ENCODE measurements at places on chromosomes 1 and 21.

DNA sequence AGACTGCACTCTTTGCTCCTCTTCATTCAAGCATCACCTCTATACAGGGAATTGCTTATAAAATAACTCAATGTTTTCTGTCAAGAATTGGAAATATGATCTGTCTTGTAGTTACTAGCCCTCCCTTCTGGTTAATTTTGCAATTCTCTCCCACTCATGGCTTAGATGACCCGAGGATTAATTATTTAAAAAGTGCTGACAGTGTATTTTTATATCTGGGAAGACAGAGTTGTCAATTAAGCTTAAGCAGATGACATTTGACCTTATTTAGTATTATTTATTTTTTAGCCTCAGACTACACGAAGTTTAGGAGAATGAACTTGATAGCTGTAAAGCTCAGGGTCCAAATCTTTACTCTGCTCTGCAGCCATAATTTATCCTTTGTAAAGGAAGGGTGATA lies 538.5 kb downstream of the NEGR1 start:
- no peak for ATAC-seq

DNA sequence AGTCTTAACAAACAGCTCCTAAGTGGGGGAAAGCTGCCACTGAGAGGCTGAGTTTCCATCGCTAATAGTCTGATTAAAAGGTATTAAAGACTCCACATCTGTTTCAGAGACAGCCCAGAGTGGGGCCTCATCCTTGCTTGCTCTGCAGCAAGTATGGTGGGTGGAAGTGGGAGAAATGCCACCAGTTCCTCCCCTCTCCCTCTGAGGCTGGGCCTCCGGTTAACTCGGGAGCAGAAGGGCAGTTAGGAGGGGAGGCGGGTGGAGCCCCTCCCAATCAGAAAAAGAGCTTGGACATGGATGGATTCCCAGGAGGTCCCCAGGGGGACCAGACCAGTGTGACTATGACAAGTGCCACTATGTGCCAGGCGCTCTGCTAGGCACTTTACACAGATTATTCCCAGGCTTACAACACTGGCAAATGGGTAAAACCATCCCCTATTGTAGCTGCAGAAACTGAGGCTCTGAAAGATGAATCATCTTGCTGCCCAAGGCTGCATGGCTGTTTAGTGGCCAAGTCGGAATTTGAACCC lies 11.4 kb upstream of the ASCL5 start:
- peak; percentile 2 for ATAC-seq

- ATAC-seq, result no peak
These were observed 45.2 kb downstream of the COQ8A start for GRCh38 chr1:226985239-226985838.

DNA sequence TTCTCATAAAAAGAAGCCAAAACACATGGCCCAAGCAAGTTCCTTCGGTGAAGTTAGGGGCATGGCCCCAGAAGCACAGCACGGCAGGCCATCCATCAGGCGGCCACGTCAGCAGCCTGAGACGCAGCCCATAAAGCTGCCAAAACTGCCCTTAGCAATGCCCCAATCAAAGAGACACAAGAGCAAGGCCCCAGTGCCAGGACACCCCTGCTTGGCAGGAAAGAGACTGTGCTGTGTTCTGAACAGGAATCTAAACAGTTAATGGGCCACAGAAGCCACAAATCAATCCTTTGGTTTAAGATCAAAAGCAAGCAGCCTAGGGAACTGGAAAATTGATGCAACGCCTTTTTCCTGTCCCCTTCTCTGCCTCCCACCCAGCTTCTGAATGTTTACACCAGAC lies 497.0 kb upstream of the USP24 start:
- ATAC-seq, result no peak

- ATAC-seq, result no peak
These were observed 6.7 kb downstream of the KHDRBS1 start for GRCh38 chr1:32020339-32020738.

DNA sequence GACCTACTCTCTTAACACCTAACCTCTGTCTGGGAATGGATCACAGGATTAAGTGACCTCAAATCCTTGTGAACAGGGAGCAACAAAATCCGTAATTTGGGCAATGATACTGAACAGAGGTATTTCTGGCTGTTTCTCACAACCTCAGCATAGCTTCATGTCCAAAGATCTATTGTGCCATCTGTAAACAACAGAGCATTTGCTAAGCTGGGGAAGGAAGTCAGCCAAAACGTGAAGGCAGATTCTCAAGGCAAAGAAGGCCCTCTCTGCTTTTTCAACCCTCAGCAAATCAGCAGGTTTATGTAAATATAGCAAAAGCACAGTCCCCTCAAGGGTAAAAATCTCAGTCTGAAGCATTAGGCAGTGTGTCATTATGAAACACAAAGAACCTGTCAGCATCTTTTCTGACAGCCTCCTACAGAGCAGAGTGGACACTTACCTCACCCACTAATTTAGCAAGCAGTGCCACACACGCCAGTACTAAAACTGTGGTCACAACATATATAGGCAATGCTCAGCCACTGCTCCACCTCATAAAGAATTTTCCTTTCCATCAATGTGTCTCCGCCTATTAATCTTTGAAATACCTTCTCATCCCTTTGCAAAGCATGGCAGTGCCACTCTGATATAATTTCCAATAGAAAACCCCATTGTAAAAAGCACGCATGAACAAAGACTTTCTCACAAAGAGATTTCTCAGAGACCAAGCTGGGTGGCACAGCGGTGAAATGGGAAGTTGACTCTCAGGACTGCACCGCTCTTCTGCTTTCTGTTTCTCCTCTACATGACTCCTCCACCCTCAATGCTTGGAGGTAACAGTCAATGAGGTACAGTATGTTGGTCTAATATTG lies 188.0 kb downstream of the RERE start:
- ATAC-seq, result no peak

DNA sequence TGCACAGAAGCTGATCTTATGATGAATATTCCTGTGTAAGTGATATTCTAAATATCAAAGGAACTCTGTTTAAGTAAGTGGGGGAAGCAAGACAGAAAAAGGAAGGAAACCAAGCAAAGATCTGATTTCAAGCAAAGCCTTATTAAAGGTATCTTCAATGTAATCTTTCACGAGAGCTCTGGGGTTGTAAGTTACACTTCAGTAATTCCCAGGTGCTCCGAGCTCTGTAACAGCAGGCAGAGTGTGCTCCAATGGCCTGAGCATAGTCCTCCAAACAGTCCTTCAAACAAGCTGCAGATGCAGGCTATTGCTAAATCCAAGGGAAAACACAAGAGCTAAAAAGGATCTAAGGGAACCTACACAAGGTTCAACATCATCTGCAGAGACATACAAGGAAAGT lies 949.7 kb upstream of the TMPRSS15 start:
- ATAC-seq, result no peak

GRCh38 chr1:112504661-112505399 lies 3.9 kb upstream of the WNT2B start:
- no peak for ATAC-seq

DNA sequence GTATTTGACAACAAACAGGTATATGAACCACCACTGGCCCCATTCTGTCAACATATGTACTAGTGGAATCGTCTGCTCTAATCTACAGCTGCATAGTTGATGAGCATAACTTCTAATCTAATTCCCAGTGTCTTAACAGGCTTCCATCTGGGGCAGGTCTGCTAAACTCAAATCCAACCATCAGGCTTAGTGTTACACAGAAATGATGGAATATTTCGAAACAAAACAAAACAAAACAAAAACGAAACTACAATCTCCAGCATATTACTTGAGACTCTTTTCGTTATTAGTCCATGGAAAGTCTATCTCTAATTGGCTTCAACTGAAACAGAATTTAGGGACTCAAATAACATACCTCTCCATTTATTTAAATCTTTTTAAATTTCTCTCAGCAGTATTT lies 37.6 kb downstream of the DIPK1A start:
- ATAC-seq, result no peak

- ATAC-seq, result peak; percentile 81
These were observed 180.1 kb upstream of the ESRRG start for GRCh38 chr1:216903382-216903740.

- ATAC-seq, result no peak
These were observed 28.8 kb downstream of the PADI6 start for GRCh38 chr1:17400725-17401341.

DNA sequence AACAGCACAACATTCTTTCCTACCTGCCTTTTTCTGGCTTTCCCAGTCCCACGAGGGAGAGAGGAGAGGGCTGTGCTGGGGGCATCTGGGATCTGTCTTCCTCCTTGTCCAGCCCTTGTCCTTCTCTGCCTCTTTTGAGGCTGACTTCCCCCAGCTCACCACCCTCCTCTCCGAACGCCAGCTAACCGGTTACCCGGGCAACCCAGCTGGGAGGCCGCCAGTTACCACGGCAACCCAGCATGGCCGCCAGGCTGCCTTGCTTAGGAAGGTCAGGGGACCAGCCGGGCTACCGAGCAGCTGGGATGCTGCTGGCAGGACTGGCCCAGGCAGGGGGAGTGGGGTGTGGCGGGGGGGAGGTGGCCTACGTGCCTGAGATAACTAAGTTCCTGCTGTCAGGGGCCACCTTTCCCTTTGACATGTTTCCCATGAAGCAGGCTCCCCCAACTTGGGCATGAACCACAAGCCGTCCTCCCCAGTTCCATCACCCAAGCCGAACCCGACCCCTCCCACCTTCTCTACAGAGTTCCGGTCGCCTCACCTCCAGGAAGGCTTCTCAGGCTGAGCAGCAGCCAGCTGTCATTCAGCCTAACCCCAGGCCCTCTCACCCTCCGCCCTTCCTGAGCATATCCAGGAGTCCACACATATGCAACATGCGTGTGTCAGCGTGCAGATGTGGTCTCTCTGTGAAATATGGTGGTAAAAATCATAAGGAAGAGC lies 8.7 kb downstream of the PLEKHA6 start:
- peak; percentile 88 for ATAC-seq

GRCh38 chr1:211606914-211607753 lies 28.2 kb upstream of the SLC30A1 start:
- no peak for ATAC-seq

DNA sequence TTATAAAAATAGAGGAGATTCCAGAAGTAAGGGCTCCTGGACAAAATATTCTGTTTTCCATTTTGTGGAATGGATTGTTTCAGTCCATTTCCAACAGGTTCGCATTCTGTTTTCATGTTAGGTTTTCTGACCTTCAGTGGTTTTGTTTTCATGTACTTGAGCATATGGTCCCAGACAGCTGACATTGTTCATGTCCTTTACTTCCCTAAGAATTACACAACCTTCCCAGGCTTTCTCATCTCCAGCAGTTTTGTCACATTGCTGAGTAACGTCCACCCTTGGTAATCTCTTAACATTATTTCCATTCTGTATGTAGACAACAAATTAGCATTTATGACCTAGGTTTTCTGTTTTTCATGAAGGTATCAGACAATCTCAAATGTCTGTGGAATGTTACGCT lies 21.0 kb upstream of the ERRFI1 start:
- ATAC-seq, result peak; percentile 52

DNA sequence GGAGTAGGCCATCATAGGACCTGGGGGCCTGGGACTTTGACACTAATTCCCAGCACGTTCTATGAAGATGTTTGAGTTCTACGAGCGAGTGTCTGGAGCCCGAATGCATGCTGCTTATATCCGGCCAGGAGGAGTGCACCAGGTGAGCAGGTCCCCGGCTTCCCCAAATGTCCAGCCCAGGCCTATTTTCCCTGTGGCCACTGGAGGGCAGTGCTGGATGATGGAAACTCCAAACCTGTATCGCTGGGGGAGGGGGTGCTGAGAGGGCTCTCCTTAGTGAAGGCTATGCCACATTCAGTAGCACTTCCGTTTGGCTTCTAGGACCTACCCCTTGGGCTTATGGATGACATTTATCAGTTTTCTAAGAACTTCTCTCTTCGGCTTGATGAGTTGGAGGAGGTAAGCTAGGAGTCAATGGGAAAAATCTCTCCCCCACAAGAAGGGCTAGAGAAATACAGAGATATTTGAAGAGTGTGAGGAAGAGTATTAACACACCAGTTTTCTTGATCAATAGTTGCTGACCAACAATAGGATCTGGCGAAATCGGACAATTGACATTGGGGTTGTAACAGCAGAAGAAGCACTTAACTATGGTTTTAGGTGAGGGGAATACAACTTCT lies 5.2 kb upstream of the FCER1G start:
- ATAC-seq, result peak; percentile 97

DNA sequence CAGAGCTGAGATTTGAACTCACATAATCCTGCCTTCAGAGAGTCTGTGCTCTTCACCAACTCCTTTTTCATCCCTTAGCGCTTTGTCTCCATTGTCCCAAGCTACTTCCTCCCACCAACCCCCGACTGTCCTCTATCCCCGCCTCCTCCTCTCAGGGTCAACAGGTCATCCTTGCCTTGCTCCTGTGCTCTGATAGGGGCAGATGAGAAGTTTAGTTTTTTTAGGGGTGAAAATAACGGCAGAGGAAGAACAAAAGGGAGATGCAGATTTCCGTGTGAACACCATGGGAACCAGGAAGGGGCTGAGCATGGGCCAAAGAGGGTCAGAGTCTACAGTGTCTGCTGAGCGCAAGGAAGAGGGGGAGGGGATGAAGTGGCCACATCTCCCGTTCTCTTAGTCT lies 31.9 kb downstream of the GLUL start:
- no peak for ATAC-seq

DNA sequence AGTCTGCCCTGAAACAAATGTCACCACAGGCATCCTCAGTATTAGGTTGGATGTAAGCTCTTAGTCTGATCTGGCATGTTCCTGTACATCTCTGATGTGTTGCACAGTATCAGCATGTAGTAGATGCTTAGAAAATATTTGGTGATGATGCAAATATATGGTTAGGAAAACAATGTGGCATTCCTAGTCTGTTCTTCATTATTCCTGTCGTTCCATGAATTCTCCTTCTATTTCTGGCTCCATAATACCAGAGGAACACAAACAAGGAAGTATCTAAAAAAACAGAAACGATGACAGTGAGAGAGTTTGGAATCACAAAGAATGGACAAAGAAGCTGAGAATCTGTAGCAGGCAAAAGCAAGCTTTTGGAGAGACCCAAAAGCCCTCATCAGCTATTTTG lies 236.6 kb downstream of the HHAT start:
- no peak for ATAC-seq

- ATAC-seq, result no peak
These were observed 330.0 kb upstream of the PLD5 start for GRCh38 chr1:242854466-242854865.

DNA sequence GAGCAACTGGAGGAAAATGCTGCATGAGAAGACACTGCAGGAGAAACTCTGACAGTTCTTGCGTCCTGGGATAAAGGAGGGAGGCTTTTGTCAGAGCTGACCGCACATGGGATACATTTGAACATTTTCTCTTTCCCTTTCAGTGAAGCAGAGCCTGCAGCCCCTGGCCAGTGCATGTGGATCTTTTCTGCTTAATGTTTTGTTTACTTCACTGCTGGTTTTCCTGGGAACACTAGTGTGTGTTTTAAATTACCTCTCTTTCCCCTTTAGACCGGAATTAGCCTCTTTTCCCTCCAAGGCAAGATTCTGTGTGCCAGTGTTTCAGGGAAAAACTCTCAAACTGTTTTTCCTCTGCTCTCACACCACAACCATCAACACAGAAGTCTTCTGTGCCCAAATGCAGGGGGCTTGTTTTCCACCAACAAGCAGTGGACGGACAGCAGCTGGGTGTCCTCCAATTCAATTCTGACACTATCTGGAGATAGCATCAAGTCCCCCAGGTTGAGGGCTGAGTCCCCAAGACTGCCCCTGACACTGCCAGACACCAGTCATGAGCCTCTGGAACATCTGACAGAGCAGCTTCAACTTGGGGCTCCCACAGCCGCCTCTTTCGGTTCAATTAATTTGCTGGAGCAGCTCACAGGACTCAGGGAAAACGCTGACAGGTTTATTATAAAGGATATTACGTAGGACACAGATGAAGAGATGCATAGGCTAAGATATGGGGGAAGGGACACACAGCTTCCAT lies 136.2 kb downstream of the RHOU start:
- no peak for ATAC-seq

GRCh38 chr1:57204091-57204490 lies 219.8 kb downstream of the DAB1 start:
- no peak for ATAC-seq

All from SK-N-SH treated with all-trans-retinoic acid at 6 μM for 48 hours (cell line).